ENCODE measurements at places on chromosomes 5 and 9.

DNA sequence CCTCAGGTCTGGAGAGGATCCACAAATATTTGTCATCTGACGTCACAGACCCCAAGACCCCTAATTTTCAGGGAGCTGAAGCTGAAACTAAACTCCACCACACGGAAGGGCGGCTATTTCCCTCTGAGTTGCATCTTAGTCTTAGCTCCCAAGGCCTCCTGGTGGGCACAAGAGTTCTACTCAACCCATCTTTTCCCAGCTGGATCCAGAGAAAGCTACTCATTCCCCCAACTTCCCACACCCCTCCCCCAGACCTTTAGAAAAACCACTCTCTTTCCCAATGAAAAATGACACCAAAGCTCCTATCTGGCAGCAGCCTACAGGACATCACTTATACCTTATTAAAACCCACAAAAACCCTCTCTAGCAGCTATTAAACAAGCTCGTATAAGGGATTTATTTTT lies 67.1 kb upstream of the SLC1A1 start:
- no peak for DNase-seq

GRCh38 chr5:90997082-90997481 lies 386.0 kb downstream of the ARRDC3 start:
- DNase-seq = no peak

- no peak for DNase-seq
Measured at GRCh38 chr9:72979405-72980100, 26.7 kb upstream of the ALDH1A1 start.

- DNase-seq = no peak
Measured at GRCh38 chr5:131769336-131769735, 27.5 kb downstream of the FNIP1 start.

- DNase-seq = no peak
Measured at GRCh38 chr5:170522211-170523141, 18.7 kb downstream of the KCNIP1 start.
